Body of pancreas (tissue), 4 donors: ENCODE measurements at places on chromosomes 3 and 15. TPM values are rescaled to one million over a fixed set of nuclear protein-coding genes. Genes with fewer than 3 reads are reported as not detected.
A peak's percentile ranks its signal among the peaks of the same experiment; 100 is the strongest.

GRCh38 chr3:100003609-100004503 lies 110.4 kb downstream of the FILIP1L start:
- H3K27ac ChIP-seq = peak overlapping the region; percentile 64
- H3K36me3 ChIP-seq = no peaks in the 10 kb centered on the region
- no peak for DNase-seq
- peaks cover 51% of the 10 kb centered on the region for H3K4me1 ChIP-seq
- no peaks in the 10 kb centered on the region for H3K27me3 ChIP-seq
- no peak overlapping the region for H3K4me3 ChIP-seq

GRCh38 chr3:22981861-22982260 lies 221.3 kb upstream of the UBE2E2 start:
- no peak for DNase-seq
- no peak overlapping the region for H3K4me3 ChIP-seq
- H3K27me3 ChIP-seq = no peaks in the 10 kb centered on the region
- no peaks in the 10 kb centered on the region for H3K36me3 ChIP-seq

- no peak overlapping the region for H3K4me3 ChIP-seq
- H3K27ac ChIP-seq = no peak overlapping the region
- no peaks in the 10 kb centered on the region for H3K27me3 ChIP-seq
Observed at GRCh38 chr3:168545591-168545990, 449.9 kb upstream of the GOLIM4 start.

The SLC51A gene
- not detected for total RNA-seq

GRCh38 chr15:62912808-62913207 lies 129.7 kb upstream of the TPM1 start:
- DNase-seq = peak; percentile 59
- H3K36me3 ChIP-seq = no peaks in the 10 kb centered on the region
- peaks cover 45% of the 10 kb centered on the region for H3K4me1 ChIP-seq
- no peaks in the 10 kb centered on the region for H3K27me3 ChIP-seq
- peak overlapping the region; percentile 48 for H3K27ac ChIP-seq

The MOBP gene
- total RNA-seq = not detected

GRCh38 chr15:28977377-28978010 lies 91.7 kb downstream of the APBA2 start:
- H3K4me3 ChIP-seq = no peak overlapping the region
- H3K27ac ChIP-seq = no peak overlapping the region
- DNase-seq = no peak
- no peaks in the 10 kb centered on the region for H3K4me1 ChIP-seq
- no peaks in the 10 kb centered on the region for H3K27me3 ChIP-seq

The RBP2 gene
- not detected for total RNA-seq

- H3K36me3 ChIP-seq = no peaks in the 10 kb centered on the region
- H3K4me3 ChIP-seq = no peak overlapping the region
- H3K27ac ChIP-seq = no peak overlapping the region
- no peak for DNase-seq
Observed at GRCh38 chr3:13098192-13098988, 25.2 kb upstream of the IQSEC1 start.

The TM4SF4 gene
- total RNA-seq = 53.2 TPM

- H3K36me3 ChIP-seq = no peaks in the 10 kb centered on the region
- no peak overlapping the region for H3K27ac ChIP-seq
- H3K4me1 ChIP-seq = no peaks in the 10 kb centered on the region
- H3K4me3 ChIP-seq = no peak overlapping the region
- DNase-seq = no peak
Observed at GRCh38 chr3:19295208-19295607, 146.9 kb downstream of the KCNH8 start.

DNA sequence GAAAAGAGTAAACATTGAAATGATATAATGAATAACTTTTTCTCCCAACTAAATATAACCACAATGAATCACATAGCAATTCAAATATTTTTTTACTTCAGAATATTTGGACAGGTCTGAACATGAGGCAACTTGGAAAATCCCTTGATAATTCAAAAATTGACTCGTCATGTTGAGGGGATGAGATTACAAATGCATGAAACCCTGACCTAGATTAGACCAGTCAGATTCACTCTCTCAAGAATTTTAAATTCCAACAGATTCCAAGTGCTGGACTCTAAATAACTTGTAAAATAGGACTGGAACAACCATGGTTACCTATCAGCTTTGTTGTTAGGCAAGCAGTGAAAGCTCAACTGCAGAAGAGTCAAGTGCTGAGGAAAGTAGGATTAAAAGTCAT lies 317.5 kb downstream of the GBE1 start:
- H3K36me3 ChIP-seq = no peaks in the 10 kb centered on the region
- no peaks in the 10 kb centered on the region for H3K27me3 ChIP-seq
- no peak overlapping the region for H3K4me3 ChIP-seq
- H3K4me1 ChIP-seq = no peaks in the 10 kb centered on the region
- DNase-seq = no peak

The SPESP1 gene
- total RNA-seq = not detected

The FEZF2 gene
- not detected for total RNA-seq

DNA sequence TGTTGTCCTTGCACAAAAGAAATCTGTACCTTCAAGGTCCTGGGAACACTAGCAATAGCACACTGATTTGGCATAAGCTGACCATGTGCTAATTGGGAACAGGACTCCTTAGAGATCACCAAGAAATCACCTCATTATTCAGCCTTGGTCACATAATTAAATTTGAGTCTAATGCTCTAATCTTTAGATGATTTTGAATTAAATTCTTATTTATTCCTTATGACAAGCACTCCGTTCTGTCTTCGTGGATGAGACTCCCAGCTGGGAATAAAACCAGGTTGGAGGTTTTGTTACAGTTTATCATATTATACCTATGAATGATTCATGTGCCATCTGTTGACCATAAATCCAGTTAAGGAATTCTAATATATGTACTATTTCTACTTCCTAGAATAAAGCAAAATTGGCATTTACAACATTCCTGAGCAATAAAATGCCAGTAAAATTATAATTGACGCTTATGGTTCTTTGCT lies 162.2 kb downstream of the MYRIP start:
- no peak overlapping the region for H3K27ac ChIP-seq
- DNase-seq = no peak
- H3K4me3 ChIP-seq = no peak overlapping the region

GRCh38 chr15:81807806-81808205 lies 238.0 kb downstream of the MEX3B start:
- DNase-seq = no peak
- H3K4me1 ChIP-seq = no peaks in the 10 kb centered on the region
- H3K27ac ChIP-seq = no peak overlapping the region
- no peaks in the 10 kb centered on the region for H3K27me3 ChIP-seq

- no peaks in the 10 kb centered on the region for H3K4me1 ChIP-seq
- no peak overlapping the region for H3K27ac ChIP-seq
Observed at GRCh38 chr3:59766200-59766872, 716.5 kb upstream of the CFAP20DC start.

DNA sequence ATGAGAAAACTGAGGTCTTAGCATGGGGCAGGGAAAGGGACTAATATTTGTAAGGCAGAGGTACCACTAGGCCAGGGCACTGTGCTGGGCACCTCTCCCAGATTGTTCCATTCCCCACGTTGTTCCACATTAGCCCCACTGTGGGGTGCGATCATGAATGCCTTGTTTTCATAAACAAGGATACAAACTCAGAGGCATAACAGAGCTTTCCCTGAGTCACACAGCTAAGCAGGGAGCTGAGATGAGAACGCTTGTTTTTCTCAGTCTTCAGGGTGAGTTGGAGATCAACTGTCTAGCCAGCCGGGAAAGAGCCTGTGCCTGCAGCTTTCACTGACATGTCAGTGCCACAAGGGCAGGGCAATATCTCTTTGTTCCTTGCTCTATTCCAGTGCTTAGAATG lies 47.9 kb upstream of the ITGA11 start:
- no peak for DNase-seq
- no peak overlapping the region for H3K4me3 ChIP-seq
- H3K27ac ChIP-seq = no peak overlapping the region

The ZNF717 gene
- 8.6 TPM for total RNA-seq

The IL12A gene
- 1.6 TPM for total RNA-seq

- H3K4me1 ChIP-seq = peaks cover 25% of the 10 kb centered on the region
- no peaks in the 10 kb centered on the region for H3K36me3 ChIP-seq
- H3K4me3 ChIP-seq = no peak overlapping the region
Observed at GRCh38 chr3:49666592-49666991, 7.6 kb upstream of the APEH start.

The TPM1 gene
- 435 TPM for total RNA-seq

The SLC22A13 gene
- total RNA-seq = 0.52 TPM

The TOP2B gene
- 52.7 TPM for total RNA-seq

The RETNLB gene
- not detected for total RNA-seq

The SLC28A2 gene
- not detected for total RNA-seq

GRCh38 chr15:70491201-70491621 lies 272.1 kb downstream of the UACA start:
- H3K27ac ChIP-seq = no peak overlapping the region
- no peaks in the 10 kb centered on the region for H3K36me3 ChIP-seq
- H3K4me1 ChIP-seq = peaks cover 7% of the 10 kb centered on the region
- no peak overlapping the region for H3K4me3 ChIP-seq
- H3K27me3 ChIP-seq = no peaks in the 10 kb centered on the region

- DNase-seq = no peak
- no peaks in the 10 kb centered on the region for H3K27me3 ChIP-seq
- no peaks in the 10 kb centered on the region for H3K36me3 ChIP-seq
- no peak overlapping the region for H3K4me3 ChIP-seq
- H3K27ac ChIP-seq = no peak overlapping the region
- H3K4me1 ChIP-seq = no peaks in the 10 kb centered on the region
Observed at GRCh38 chr15:61112231-61112630, 116.9 kb downstream of the RORA start.

The RPUSD3 gene
- total RNA-seq = 51.4 TPM

DNA sequence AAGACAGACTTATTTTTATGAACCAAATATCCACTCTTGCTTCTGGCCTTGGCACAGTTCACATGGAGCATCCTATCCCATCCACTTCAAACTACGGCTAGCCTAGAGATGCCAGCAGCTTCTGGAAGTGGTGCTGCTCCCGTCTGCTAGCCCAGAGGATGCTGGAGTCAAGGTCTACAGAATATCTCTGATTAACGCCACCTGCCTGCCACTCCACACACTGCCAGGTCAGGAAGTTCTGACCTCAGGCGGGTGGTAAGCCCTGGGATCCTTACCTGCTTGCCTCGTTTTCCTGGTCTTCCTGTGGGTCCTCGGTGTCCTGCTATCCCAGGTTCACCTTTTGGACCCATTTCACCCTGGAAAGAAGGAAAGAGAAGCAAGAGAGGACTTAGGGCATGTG lies 42.9 kb downstream of the EAF1 start:
- no peaks in the 10 kb centered on the region for H3K27me3 ChIP-seq
- no peaks in the 10 kb centered on the region for H3K36me3 ChIP-seq
- no peak overlapping the region for H3K4me3 ChIP-seq
- DNase-seq = no peak

GRCh38 chr3:145849115-145849514 lies 311.9 kb downstream of the PLOD2 start:
- no peaks in the 10 kb centered on the region for H3K36me3 ChIP-seq
- no peaks in the 10 kb centered on the region for H3K27me3 ChIP-seq
- H3K4me1 ChIP-seq = no peaks in the 10 kb centered on the region
- H3K4me3 ChIP-seq = no peak overlapping the region
- no peak for DNase-seq
- H3K27ac ChIP-seq = no peak overlapping the region

DNA sequence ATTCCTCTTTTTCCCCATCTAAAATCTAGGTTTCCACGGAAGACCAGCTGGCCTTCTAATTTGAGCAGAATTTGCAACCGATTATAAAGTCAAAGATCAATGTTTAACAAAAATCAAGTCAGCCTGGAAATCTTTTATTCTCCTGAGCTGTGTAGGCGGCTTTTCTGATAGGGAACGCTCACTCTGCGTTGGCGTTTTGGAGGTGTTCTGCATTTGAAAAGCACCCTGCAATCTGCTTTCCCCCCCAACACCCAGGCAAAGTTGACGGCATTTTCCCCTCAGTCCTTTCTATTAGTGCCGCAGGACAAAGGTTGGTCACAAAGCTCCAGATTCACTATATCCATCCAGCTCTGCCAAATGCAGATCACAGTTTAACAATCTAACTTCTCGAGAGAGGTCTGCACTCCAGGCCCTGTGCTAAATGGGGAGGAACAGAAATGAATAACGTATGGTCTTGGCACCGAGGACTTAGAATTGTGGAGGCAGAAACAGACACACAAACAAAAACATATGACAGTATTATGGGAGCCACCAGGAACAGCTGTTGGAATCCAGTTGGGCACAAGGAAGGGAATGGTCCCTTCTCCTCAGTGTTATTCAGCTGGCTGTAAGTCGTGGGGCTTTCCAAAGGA lies 50.4 kb upstream of the LARS2 start:
- H3K36me3 ChIP-seq = no peaks in the 10 kb centered on the region
- H3K4me3 ChIP-seq = no peak overlapping the region
- no peaks in the 10 kb centered on the region for H3K4me1 ChIP-seq
- DNase-seq = no peak
- no peak overlapping the region for H3K27ac ChIP-seq

DNA sequence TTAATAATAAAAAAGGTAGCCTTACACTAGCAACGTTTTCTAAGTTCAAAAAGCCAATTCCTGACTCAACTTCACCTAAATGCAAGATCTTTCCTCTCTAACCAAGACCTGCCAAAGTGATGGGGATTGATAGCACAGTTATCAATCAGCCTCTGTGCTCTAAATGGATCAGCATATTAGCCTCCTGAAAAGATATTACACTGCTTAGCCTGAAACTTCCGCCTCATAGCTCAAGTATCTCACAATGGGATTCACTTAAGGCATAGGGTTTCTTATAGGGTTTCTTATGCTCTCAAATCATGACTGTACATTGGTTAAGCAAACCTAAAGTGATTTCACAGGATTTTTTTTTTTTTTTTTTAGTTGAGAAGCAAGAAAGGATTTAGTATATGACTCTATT lies 436 bp upstream of the SLC9A9 start:
- DNase-seq = no peak
- no peaks in the 10 kb centered on the region for H3K27me3 ChIP-seq
- H3K4me1 ChIP-seq = no peaks in the 10 kb centered on the region
- no peak overlapping the region for H3K27ac ChIP-seq
- no peak overlapping the region for H3K4me3 ChIP-seq

The ADAMTSL3 gene
- total RNA-seq = 10.2 TPM

DNA sequence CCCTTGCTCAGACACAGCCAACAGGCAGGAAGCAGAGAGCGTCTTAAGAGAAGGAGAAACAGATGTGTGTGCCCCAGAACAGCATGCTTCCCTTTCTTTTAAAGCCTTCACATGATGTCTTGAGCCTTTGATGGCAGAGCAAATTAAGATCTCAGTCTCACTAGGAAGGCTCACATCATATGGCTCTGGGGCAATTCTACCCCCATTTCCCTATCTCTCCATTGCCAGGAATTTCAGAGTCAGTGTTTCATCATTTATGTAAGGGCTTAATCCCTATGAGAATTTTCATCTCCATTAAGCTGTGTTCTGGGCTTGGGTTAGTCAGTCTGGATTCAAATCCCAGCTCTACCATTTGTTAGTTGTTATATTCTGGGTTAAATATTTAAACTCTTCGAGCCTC lies 41.4 kb upstream of the GLCE start:
- no peak overlapping the region for H3K4me3 ChIP-seq
- H3K27ac ChIP-seq = no peak overlapping the region
- no peaks in the 10 kb centered on the region for H3K27me3 ChIP-seq

The CFAP92 gene
- total RNA-seq = not detected

GRCh38 chr15:70810916-70811578 lies 42.9 kb downstream of the LARP6 start:
- no peak overlapping the region for H3K4me3 ChIP-seq
- H3K36me3 ChIP-seq = no peaks in the 10 kb centered on the region
- no peak overlapping the region for H3K27ac ChIP-seq
- H3K27me3 ChIP-seq = no peaks in the 10 kb centered on the region
- H3K4me1 ChIP-seq = no peaks in the 10 kb centered on the region
- DNase-seq = no peak

The CACNA1D gene
- total RNA-seq = 20.4 TPM
